ENCODE measurements at places on chromosomes 2 and 18. TPM values are rescaled to one million over a fixed set of nuclear protein-coding genes. Genes with fewer than 3 reads are reported as not detected.
A peak's percentile ranks its signal among the peaks of the same experiment; 100 is the strongest.

DSG1 gene
- not detected for total RNA-seq

DNA sequence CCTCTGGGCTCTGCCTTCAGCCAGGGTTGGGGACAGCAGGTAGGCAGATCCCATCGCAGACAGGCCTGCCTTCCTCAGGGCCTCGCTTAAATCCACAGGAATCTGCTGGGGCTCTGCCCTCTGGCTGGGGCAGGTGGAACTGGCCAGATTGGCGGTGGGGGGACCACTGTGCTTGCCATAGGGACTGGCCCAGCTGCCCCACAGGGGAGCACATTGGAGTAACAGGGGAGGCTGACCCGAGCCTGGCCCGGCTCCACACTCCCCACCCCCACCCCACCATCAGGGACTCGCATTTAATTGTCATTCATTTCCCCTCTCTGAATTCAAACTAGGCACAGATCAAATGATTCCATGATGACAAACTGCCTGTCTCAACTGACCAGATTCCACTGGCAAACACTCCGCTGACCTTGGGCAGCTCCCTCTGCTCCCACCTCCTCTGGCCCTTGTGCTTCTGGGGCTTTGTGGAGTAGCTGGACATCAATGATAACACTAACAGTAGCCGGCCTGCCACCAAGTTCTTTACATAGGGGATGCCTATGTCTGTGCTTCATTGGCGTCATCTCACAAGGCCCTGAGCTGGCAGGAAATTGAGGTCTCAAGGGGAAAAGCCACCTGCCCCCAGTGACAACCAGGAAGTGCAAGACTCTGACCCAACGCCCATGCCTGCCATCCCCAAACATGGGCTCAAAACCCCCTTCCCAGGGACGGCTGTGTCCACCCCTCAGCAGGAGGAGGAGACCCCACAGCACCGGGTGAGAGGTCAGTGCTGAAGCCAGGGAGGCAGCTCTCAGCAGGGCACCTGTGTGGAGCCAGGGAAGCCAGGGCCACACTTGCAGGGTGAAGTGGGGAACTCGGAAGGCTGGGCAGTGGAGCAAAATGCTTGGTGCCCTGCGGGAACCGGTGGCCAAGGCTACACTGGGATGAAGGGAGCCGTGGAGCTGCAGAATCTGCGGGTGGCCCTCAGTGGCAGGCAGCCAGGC is 2.1 kb upstream of the B3GNT7 start:
- H3K4me3 ChIP-seq = no peak overlapping the region
- no peaks in the 10 kb centered on the region for H3K27me3 ChIP-seq
- no peaks in the 10 kb centered on the region for H3K36me3 ChIP-seq

SLC4A1AP gene
- 20.8 TPM for total RNA-seq

- H3K36me3 ChIP-seq = peaks cover 31% of the 10 kb centered on the region
- no peak overlapping the region for H3K27ac ChIP-seq
- H3K27me3 ChIP-seq = no peaks in the 10 kb centered on the region
Observed at GRCh38 chr2:170005702-170006101, 172.2 kb upstream of the MYO3B start.

GRB14 gene
- total RNA-seq = 0.69 TPM

GRCh38 chr2:71930049-71930681 is 217.5 kb downstream of the CYP26B1 start:
- no peaks in the 10 kb centered on the region for H3K4me1 ChIP-seq
- H3K27ac ChIP-seq = no peak overlapping the region
- no peak for DNase-seq
- H3K4me3 ChIP-seq = no peak overlapping the region
- no peaks in the 10 kb centered on the region for H3K36me3 ChIP-seq

DNA sequence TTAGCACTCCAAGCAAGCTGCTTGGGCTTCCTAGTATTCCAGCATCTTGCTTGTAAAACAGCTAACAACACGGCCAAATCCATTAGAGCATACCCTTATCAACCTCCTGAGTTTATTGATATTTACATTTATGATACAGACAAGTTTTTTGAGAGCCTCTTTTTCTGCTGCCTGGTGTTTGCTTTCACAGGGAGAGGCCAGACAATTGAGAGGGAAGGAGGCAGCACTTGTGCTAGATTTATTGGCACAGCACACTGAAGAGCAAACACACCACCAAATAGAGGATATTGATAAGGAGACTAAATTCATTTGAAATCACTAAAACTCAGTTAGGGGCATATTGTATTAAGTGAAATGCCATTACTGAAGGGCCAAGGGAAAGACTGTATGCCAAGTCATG is 1142.3 kb upstream of the FANCL start:
- no peaks in the 10 kb centered on the region for H3K27me3 ChIP-seq
- no peak overlapping the region for H3K27ac ChIP-seq
- no peaks in the 10 kb centered on the region for H3K4me1 ChIP-seq
- H3K4me3 ChIP-seq = no peak overlapping the region
- no peak for DNase-seq

GRCh38 chr18:66722671-66723070 is 118.8 kb upstream of the CDH19 start:
- no peaks in the 10 kb centered on the region for H3K27me3 ChIP-seq
- DNase-seq = no peak
- H3K4me1 ChIP-seq = no peaks in the 10 kb centered on the region
- H3K27ac ChIP-seq = no peak overlapping the region
- no peaks in the 10 kb centered on the region for H3K36me3 ChIP-seq
- no peak overlapping the region for H3K4me3 ChIP-seq

DNA sequence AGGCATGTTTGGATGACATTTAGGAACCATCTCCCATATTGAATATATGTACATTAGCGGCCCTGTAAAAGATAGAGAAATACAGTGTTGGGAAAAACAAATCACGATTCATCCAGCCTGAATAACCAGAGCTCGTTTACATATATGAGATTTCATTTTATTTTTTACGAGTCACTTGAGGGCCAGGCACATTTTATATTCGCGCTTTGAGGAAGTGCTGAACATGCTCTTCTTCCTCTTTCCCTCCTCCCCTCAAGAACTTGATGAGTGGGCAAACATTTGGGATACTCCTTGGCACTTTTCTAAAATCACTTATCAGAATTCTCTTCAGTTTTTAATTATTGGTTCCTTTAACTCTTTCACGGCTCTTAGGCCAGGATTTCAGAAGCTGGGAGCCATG is 268.0 kb upstream of the TANK start:
- H3K36me3 ChIP-seq = no peaks in the 10 kb centered on the region
- no peaks in the 10 kb centered on the region for H3K4me1 ChIP-seq
- no peak for DNase-seq
- H3K4me3 ChIP-seq = no peak overlapping the region
- H3K27me3 ChIP-seq = no peaks in the 10 kb centered on the region

GRCh38 chr18:9337873-9338272 is 3.3 kb downstream of the TWSG1 start:
- DNase-seq = no peak
- H3K36me3 ChIP-seq = no peaks in the 10 kb centered on the region
- peaks cover 10% of the 10 kb centered on the region for H3K4me1 ChIP-seq
- no peak overlapping the region for H3K27ac ChIP-seq
- no peak overlapping the region for H3K4me3 ChIP-seq

DNA sequence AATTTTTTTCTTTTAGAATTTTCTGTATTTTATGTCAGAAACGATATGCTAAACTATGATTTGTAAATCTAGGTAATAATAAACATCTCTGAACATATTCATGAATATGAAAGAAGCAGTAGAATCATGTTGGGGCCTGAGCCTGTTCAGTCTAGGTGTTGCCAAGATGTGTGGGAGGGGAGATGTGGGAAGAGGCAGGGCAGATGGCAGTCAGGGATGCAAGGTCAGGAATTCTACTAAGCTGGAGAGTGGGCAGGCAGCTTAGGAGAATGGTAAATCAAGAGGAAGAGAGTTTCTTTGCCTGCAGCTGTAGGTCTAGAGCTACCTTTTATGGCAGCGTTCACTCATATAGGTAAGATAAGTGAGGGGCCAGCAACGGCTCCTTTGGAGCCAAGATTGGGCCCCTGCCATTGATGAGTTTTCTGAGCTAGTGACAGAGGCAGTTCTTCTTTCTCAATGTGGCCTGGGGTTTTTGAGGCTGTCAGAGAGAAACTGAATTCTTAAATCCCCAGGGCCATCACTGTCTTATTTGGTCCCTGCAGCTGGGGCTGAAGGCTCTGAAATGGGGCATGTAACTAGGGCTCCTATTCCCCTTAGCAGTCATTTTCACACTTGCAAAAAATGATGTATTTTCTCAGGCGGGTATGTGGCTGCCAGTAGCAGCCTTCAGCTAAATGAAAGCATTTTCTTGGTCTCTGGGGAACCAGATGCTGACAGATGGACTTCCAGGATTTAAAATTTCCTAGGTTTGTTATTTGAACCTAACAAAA is 232.8 kb downstream of the PIK3C3 start:
- no peak for DNase-seq
- no peak overlapping the region for H3K27ac ChIP-seq
- H3K4me3 ChIP-seq = no peak overlapping the region
- H3K27me3 ChIP-seq = no peaks in the 10 kb centered on the region
- no peaks in the 10 kb centered on the region for H3K4me1 ChIP-seq
- no peaks in the 10 kb centered on the region for H3K36me3 ChIP-seq

DNA sequence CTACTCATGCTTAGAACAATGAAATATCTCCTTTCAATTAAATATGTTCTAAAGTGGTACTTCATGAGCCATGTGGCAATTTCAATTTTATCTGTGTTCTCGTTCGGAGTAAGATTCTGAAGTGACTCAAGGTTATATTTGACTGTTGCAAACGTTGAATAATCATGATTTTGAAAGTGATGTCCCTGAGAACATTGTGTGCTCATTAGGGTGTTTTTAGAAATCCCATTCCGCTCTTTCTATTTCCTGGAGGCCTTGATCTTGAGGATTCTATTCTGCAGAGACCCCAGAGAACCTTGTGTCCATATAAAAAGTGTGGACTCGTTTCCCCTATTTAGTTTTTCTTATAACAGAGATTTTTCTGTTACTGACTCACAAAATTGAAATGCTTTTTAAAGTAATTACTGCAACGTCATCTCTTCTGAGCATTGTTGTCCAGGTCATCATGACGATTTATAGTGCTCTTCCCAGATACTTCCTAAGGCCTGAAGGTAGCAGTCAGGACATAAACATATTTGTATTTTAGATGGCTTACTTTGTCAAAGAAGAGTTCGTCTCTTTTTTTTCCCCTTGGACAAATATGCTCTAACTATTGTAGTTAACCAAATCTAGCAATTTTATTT is 27.2 kb downstream of the IL1R2 start:
- H3K4me1 ChIP-seq = peaks cover 9% of the 10 kb centered on the region
- H3K27me3 ChIP-seq = no peaks in the 10 kb centered on the region
- no peak for DNase-seq
- no peaks in the 10 kb centered on the region for H3K36me3 ChIP-seq
- H3K4me3 ChIP-seq = no peak overlapping the region

DNA sequence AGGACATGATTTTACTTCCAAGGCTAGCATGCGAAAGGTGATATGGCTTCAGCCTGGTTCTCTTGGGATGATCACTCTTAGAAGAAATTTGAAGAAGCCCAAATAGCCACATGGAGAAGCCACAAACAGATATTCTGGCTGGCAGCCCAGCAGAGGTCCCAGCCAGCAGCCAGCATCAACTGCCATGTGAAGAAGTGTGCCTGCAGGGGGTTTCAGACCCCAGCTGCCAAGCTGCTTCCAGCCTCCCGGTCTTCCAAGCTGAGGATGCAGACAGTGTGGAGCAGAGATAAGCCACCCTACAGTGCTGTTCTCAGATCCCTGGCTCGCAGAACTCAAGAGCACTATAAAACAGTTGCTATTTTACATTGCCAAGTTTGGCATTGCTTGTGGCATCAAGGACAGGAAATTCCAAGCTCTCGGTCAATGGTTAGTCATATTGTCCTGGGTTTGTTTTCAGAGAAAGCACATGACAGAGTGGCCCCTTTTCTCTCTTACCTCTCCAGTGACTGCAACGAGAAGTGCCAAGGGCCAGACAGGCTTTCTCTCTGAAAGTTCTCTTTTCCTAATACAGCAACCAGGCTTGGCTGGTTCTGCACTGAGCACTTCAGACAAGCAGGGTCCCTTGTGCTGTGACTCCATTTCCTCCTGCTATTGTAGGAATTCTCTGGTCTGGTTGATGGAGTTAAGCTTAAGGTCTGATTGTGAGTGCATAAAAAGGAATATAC is 223.7 kb downstream of the ANKRD30B start:
- H3K4me3 ChIP-seq = no peak overlapping the region
- no peak overlapping the region for H3K27ac ChIP-seq
- H3K36me3 ChIP-seq = no peaks in the 10 kb centered on the region
- no peaks in the 10 kb centered on the region for H3K4me1 ChIP-seq
- H3K27me3 ChIP-seq = no peaks in the 10 kb centered on the region
- DNase-seq = no peak

- no peak overlapping the region for H3K27ac ChIP-seq
- DNase-seq = peak; percentile 49
- no peak overlapping the region for H3K4me3 ChIP-seq
- H3K36me3 ChIP-seq = no peaks in the 10 kb centered on the region
Observed at GRCh38 chr18:24488824-24489493, 28.5 kb downstream of the HRH4 start.

GRCh38 chr2:104405623-104406022 is 448.3 kb upstream of the POU3F3 start:
- H3K4me3 ChIP-seq = no peak overlapping the region
- no peak for DNase-seq
- no peaks in the 10 kb centered on the region for H3K4me1 ChIP-seq
- H3K27me3 ChIP-seq = no peaks in the 10 kb centered on the region

GRCh38 chr2:43812006-43812405 is 26.6 kb downstream of the ABCG5 start:
- no peaks in the 10 kb centered on the region for H3K4me1 ChIP-seq
- no peak overlapping the region for H3K4me3 ChIP-seq
- H3K27ac ChIP-seq = no peak overlapping the region
- no peaks in the 10 kb centered on the region for H3K27me3 ChIP-seq
- H3K36me3 ChIP-seq = no peaks in the 10 kb centered on the region
- no peak for DNase-seq

GRCh38 chr2:195602687-195603086 is 54.3 kb upstream of the SLC39A10 start:
- no peak overlapping the region for H3K27ac ChIP-seq
- no peaks in the 10 kb centered on the region for H3K4me1 ChIP-seq
- no peaks in the 10 kb centered on the region for H3K27me3 ChIP-seq
- peaks cover 2% of the 10 kb centered on the region for H3K36me3 ChIP-seq
- no peak overlapping the region for H3K4me3 ChIP-seq

- no peak overlapping the region for H3K27ac ChIP-seq
- DNase-seq = no peak
- H3K27me3 ChIP-seq = no peaks in the 10 kb centered on the region
- H3K4me1 ChIP-seq = no peaks in the 10 kb centered on the region
- no peaks in the 10 kb centered on the region for H3K36me3 ChIP-seq
Observed at GRCh38 chr2:21231985-21232384, 108.2 kb downstream of the TDRD15 start.

- DNase-seq = no peak
- H3K4me3 ChIP-seq = no peak overlapping the region
- peaks cover 9% of the 10 kb centered on the region for H3K27me3 ChIP-seq
- H3K36me3 ChIP-seq = no peaks in the 10 kb centered on the region
- H3K27ac ChIP-seq = no peak overlapping the region
Observed at GRCh38 chr2:227310756-227311110, 14.3 kb upstream of the MFF start.

DNA sequence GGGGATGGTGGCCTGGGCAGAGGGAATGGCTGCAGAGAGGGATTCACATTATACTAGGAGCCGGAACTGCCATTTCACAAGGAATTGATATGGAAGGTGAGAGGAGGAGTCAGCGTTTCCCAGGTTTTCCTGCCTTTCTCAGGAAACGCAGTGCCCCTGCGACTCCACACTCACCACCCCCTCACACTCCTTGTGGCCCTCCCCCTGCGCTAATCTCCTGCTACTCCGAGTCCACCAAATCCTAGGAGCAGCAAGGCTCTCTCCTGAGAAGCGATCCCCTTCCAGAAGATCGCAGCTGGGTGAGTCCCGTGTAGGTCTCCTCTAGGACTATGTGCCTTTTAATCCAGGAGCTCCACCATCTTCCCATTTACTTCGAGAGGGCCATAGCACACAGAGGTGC is 140.6 kb downstream of the VAPA start:
- no peaks in the 10 kb centered on the region for H3K4me1 ChIP-seq
- no peak for DNase-seq
- H3K27me3 ChIP-seq = no peaks in the 10 kb centered on the region
- H3K36me3 ChIP-seq = no peaks in the 10 kb centered on the region

Data from CD4-positive, CD25-positive, alpha-beta regulatory T cell (primary cell).